Osteoblast (primary cell): ENCODE measurements at places on chromosomes 16 and 17.

- no peak for DNase-seq
These were observed 201.0 kb upstream of the NLRP1 start for GRCh38 chr17:5785338-5785737.

GRCh38 chr17:49069585-49070273 lies 62.8 kb upstream of the B4GALNT2 start:
- no peak for DNase-seq

DNA sequence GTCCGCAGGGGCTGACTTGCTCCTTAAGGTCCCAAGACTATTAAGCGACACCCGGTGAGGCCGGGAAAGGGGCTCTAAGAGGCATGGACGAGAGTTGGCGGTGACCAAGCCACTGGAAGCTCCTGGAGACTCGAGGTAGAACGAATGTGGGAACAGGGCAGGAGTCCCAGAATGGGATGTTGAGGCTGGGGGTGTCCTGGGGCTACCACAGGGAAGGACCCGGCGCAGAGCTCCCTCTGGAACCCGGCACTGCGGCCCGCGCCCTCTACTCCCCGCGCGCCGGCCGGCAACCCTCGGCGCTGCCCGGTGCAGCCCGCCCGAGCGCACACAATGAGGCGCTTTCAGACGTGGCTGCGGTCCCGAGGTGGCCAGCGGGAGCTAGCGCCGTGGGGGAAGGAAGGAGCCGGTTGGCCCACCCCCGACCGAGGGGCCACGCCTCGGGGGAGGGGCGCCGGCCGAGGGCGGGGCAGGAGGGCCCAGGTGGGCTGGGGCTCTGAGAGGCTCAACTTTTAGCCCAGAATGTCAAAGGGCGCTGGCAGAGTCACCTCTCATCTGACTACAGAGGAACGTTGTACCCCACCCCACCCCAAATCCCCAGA lies at the start of gene CHST6:
TSS of gene CHST6 (minus strand) at position 366 of the 599 bp plus-strand sequence. CDS start 15,613 bp downstream, outside the sequence.
- peak; percentile 91 for DNase-seq

DNA sequence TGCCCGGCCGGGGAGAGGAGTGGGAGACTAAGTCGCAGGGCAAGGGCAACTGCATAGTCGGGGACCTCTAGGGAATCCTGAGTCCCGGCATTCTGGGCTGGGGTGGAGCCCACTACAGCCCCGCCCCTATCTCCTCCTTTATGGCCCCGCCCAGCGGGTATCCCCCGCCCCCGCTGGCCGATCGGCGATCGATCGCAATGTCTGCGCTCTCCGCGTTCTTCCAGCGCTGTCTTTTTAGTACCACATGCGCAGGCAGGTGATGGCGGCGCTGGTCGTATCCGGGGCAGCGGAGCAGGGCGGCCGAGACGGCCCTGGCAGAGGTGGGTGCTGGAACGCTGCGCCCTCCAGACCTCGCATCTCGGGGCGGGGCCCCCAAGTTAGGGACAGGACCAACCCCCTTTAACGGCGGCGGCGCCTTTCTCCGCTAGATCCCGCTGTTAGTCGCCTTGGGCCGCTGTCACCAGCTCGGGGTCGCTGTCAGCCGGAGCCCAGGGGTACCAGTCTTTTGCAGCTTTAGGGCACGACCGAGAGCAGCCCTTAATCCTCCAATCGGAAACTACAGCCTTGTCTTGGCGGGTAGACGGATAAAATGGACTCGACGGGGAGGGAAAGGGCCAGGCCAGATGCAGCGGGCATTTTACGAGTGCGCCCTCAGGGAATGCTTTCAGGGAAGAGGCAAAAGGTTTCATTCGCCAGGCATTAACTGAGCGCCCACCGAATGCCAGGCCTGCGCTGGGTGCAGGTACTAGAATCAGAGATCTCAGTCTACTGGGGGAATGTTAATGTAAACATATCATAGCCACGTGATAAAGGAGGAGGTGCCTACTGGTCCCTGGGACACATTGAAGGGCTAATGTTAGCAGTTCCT lies at the start of gene DPH1:
TSS of gene DPH1 (plus strand) at position 243 of the 868 bp plus-strand sequence. CDS start at position 260, 17 bp downstream.
- peak; percentile 99 for DNase-seq

DNA sequence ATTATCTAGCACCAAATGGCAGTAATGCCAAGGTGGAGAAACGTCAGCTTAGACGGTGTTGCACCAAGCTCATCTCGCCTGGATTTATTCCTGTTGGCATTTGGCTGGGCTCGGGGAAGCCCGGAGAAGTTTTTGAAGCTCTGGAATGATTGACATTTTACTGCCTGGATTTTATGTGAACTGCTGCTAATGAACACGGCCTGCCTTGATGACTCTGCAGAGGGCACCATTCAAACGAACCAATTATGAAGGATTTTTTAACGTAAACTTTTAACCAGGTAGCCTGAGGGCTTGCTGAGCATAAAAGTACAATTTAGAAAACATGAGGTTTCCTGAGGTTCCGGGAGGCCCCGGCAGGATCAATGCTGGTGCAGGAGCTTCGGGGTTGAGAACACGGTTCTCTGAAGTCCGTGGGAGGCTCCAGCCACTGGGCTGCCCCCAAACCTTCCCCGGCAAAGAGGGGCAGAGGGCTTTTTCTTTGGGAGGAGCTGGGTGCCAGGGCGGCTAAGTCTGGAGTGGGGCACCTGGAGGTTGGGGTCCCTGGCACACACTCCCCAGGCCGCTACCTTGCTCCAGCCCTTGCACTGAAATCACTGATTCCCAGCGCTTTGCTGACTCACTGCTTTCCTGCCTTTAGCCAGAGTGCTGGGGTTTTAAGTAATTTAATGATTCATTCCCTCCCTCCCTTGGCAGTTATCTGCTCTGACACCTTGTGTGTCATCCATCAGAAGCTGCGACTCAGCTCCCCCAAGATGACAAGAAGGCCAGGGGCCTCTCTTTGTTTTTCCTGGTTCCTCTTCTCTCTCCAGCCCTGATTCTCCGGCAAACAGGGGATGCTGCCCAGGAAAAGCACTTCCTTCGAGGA lies 161.2 kb upstream of the IRX3 start:
- peak; percentile 95 for DNase-seq

DNA sequence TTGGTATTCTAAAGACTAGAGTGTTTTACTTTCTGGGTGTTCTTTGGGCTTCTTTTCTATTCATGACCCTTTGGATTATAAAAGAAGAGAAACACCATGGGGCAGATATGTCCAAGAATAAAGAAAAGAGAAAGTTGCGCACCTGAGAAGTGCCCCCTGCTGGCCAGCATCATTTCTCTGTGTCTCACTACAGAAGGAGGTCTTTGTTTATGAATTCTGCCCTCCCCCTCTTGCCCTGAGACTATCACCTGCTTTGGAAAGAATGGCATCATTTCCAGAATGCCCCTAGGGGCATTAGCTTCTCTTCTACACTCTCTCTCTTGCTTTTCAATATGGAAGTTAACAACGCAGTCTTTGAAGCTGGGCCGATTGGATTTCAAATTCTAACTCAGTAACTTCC lies 45.0 kb downstream of the CDH13 start:
- DNase-seq = no peak

- DNase-seq = peak; percentile 42
These were observed 76.2 kb downstream of the RAB11FIP4 start for GRCh38 chr17:31467502-31468256.

- DNase-seq = peak; percentile 95
These were observed 3.4 kb upstream of the LLGL2 start for GRCh38 chr17:75521951-75522727.

DNA sequence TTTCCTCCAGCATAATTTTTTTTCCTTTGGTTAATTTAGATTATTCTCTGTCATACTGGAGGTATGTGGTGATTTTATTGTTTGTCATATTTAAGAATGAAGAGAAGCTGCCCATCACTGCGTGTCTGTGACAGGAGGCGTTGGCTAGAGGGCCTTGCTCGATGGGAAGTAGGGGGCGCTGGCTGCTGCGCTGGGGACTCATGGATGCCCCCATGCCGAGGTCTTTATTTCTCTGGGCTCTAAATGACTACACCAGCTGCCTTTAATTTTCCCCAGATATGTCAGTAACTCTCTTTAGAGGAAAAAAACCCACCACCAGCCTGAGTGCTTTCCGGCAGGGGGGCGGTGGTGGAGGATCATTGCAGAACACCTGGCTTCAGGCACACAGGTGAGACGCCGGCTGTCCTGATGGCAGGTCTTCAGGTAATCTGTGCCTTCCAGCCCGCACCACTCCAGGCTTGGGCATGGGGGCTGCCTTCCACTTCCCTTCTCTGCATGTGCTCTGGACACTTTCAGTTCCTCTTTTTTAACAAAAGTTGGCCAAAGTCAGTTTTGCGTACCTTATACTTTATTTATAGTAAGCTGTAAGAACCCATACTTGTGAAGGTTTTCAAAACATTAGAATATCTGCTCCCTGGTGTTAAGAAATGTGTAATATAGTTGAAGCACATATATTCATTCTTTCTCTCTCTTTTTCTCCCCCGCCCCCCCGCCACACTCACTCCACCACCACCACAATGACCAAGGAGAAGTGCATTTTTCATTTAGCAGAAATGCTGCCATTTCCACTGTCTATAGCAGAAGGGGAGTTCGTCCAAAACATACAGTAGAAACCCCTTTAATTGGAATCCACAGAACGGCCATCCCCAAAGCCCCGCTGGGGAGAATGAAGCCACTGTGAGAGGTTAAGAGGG lies 192.7 kb downstream of the RPTOR start:
- DNase-seq = no peak

DNA sequence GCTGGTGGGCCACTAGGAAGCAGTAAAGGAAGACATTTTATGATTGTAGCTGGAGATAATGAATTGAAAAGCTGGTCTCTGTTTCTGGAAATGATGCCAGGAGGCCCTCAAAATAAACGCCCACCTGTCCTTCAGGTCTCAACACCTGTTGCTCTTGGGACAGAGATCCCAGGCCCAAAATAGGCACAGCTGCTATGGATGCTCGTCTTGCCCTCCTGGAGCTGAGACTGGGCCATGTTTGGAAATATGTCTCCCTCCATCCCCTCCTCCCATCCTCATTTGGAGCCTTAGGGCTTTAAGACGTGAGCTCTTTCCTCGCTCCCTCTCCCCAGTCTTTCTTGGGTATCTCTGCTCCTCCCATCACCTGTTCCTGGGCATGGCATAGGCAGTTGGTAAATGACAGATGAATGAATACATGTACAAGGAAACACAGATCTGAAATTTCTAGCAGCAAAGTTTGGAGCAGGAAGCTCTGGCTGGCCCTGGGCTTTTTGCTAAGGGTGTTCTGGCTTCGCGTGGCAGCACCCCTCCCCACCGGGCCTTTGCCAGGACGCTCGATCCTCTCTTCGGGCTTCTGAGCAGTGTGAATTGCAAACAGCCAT lies 33.3 kb downstream of the MYH3 start:
- no peak for DNase-seq
